ENCODE measurements at places on chromosomes 13 and 19.

DNA sequence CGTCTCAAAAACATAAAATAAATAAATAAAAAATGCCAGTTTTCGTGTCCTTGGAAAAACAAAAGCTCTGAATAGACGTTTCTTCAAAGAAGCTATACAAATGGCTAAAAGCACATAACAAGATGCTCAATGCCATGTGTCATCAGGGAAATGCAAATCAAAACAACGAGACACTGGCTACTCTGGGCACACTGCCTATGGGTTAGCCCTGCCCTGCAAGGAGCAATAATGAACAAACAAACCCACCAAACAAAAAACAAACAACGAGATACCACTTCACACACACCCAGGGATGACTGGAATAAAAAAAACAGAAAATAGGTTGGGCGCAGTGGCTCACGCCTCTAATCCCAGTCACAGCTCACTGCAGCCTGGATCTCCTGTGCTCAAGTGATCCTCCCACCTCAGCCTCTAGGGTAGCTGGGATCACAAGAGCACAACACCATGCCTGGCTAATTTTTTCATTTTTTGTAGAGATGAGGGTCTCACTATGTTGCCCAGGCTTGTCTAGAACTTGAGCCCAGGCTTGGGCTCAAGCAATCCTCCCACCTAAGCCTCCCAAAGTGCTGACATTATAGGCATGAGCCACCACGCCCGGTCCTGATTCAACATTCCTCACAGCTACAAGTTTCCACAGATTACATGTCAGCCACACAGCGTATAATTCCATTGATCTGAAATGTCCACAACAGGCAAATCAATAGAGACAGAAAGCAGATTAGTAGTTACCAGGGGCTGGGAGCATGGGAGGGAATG lies 15.5 kb upstream of the ISYNA1 start:
- no peak for DNase-seq

GRCh38 chr13:45195421-45195820 lies 5.4 kb downstream of the KCTD4 start:
- no peak for DNase-seq

DNA sequence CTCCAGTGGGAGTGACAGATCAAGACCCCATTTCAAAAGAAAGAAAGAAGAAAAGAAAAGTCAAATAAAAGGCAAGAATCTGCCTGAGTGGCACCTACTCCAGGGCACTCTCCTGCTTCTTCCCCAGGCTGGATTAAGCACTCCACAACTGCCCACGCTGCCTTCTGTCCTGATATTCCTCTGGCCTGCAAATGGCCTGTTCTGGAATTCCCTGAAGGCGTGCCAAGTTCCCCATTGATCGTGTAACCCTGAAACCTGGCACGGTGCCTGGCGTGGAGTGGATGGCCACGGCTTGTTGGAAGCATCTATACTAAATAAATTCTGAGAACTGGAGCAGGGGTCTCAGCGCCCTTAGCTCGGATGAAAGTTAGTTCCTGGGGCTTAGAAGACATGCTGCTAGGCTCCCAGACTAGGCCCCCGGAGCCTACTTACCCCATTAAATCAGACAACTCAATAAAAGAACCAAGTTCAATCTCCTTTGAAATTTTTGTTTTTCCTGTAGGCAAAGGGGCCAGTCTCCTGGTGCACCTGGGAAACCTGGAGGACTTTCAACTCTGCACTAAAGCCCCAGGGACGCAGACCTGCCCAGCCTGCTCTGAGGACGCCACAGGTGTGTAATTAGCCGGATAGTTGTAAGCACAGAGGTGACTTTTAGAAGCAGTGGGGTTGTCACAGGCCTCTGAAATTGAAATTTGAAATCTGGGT lies 21.9 kb downstream of the ANKRD27 start:
- DNase-seq = no peak

DNA sequence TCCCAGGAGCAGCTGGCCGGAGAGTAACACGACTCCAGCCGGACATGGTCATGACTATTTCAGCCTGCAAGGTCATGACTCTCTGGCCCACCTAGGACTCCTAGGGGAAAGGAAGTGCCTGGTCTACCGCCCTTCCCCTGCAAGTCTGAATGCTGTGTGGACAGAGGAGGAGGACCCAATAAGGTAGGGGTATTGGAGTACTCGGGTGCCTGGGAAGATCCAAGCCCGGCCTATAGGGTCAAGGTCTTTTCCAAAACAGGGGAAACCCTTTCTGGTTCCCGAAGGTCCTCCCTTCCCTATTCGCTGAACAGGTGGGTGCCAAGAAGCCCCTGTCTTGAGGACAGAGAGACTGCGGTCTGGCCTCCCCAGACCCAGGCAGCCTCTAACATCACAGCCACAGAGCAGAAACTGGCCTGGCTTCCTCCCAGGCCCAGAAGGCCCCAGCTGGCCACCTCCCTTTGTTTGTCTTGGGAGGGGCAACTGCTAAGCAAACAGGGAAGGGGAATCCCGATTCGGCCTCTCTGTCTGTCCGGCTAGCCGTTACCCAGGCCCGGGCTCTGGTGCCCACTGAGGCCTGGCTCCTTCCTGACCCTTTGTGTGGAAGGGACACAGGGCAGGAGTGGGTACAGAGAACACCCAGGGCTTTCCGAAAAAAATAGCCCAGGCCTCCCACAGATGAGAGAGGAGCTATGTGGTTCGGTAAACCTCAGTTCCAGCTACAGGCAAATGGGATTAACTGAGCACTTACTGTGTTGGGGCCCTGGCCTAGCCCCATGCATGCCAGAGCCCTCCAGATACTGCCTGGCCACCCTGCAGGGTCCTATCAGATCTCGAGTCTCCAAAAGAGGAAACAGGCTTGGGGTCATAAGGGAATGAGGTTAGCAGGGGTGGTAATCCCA lies 5.2 kb upstream of the GRAMD1A start:
- no peak for DNase-seq

DNA sequence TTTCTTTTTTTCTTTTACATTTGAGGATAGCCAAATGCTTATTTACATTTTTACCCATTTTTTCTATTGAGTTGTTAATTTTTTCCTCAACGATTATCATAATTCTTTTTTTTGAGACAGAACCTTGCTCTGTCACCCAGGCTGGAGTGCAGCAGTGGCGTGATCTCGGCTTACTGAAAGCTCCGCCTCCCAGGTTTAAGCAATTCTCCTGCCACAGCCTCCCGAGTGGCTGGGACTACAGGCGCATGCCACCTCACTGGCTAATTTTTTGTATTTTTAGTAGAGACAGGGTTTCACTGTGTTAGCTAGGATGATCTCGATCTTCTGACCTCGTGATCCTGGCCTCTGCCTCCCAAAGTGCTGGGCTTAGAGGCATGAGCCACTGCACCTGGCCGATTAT lies 208.7 kb downstream of the LIG4 start:
- no peak for DNase-seq

DNA sequence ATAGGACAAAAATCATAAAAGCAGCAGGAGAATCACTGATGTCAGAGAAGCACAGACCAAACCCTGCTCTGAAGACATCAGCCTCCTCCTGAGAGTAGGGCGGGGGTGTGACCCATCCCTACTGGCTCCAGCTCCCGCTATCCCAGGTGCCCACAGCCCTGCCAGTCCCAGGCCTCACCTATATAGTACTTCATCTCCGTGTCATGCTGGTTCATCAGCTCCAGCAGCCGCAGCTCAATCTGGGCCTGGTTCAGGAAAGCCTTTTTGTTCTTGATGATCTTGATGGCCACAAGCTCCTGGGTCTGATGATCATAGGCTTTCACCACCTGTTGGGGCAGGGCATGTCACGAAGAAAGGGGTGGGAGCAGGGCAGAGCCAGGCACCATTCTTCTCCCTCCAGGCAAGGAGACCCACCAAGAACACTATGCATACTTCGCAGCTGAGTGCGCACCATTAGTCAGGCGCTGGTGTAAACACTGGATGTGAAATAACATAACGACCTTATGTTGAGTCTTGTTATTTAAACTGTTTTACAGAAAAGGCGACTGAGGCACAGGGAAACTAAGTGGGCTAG lies 4.2 kb downstream of the DYRK1B start:
- no peak for DNase-seq

GRCh38 chr19:42366673-42367072 lies 23.4 kb downstream of the CNFN start:
- no peak for DNase-seq

DNA sequence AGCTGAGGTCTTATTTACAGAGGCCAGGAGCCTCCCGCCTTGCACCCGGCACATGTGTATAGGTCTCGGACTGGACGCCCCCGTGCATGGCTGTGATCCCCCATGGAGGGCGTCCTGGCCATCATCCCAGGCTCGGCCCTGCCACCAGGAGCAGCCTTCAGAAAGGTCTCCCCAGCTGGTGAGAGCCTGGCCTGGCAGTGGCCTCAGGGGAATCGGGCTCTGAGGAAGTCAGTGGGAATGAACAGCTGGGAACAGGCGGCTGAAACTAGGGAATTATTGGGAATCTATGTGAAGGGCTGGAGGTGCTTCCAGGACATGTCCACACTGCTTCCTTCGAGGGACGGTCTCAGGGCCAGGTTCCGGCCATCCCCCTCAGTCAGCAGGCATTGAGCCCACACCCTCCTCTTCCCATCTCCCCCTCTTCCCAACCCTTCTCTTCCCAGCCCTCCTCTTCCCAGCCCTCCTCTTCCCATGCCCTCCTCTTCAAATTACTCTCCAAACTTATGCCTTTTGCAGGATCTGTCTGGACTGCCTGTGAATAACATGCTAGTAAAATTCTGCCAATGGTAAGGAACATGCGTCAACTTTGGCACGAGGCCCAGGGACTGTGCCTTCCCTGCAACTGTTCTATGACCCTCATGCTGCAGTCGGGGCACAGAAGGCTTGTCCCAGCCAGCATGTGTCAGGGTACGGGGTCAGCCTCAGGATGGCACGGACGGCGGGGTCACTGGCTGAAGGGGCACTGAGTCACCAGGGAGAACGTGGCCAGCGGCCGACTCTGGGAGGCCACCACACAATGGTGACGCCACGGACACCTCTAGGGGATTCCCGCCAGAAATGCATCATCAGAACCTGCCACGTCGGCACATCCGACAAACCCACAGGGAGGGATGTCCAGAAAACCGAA lies 24.2 kb upstream of the C13orf46 start:
- no peak for DNase-seq

- DNase-seq = no peak
These were observed 2.3 kb downstream of the HTR2A start for GRCh38 chr13:46894568-46894967.

GRCh38 chr19:46995492-46995891 lies 24.1 kb upstream of the NPAS1 start:
- DNase-seq = no peak

- DNase-seq = no peak
These were observed 6.9 kb downstream of the SLC39A3 start for GRCh38 chr19:2732883-2733282.

- no peak for DNase-seq
These were observed 859 bp downstream of the ZNF568 start for GRCh38 chr19:36916991-36917390.

DNA sequence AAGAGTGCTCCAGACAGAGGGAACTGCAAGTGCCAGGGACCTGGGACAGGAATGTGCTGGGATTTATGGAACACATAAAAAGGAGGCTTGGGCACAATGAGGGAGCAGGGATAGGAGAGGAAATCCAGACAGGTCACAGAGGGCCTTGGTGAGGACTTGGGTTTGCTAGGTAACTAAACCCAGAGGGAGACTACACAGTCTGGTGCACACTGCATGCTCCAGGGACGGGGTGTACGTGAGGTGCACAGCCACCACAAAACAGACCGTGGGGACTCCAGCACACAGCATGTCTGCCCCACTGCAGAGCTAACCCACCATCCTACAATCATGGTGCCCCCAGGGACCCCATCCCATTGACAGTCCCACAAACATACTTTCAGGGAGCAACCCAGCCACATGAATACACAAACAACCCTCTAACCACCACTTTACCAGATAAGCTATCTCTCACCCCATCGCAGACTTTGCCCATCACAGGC lies 5.5 kb upstream of the ZFP36 start:
- no peak for DNase-seq

DNA sequence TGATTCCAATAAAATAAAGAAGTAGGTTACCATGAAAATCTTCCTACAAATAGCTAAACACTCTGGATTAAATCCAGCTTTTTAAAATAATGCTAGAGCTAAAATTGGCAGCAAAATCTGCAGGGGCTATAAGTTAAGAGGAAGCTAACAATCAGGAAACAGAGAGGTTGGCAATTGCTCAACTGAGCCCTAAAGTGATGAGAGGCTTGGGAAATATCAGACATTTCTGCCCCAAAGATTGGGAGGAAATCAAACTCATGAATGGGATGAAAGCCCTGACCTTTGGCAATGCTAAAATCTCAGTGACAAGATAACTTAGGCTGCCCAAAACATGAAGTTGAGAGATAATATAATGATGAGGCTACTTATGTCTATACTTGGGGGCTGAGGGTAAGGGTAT lies 1437.9 kb downstream of the EFNB2 start:
- DNase-seq = no peak

- DNase-seq = no peak
These were observed 230.1 kb downstream of the NHLRC3 start for GRCh38 chr13:39268398-39268797.

DNA sequence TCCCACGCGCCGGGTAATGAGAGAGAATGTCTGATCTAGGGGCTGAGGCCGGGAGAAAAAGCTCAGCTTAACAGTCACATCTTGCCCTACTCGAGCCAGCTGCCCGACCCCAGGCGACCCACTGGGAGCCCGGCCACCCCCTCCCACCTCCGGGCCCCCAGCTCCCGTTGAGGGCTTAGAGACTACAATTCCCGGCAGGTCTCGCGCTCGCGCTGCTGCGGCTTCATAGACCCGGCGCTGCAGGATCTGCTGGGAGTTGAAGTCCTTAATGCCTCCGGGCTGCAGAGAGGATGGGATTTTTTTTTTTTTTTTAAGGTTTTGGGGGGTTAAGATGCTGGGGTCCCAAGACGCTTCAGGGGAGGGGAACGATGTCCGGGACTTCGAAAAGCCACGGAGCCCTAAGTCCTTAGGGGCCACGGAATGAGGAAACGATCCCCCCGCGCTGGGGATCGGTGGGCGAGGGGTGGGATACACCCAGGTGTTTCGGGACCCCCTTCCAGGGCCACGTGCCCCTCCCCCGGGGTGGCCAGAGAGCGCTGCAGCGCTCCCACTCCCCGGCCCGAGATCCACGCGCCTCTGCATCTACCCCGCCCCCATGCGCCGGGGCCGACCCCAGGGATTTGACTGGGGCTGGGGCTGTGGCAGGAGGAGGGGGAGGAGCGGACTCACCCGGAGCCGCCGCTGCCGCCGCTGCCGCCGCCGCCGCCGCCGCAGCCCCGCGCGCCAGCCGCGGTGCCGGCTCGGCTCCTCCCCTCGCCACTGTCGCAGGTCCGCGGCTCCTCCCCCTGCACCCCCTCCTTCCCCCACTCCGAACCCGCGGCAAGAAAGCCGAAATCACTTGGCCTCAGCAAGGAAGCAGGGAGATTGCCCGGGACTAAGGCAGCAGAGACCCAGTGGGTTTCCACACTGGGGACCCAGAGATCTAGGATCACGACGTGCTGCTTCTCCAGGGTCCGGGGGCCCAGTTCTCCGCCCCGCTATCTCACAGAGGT lies at the start of gene SYT3:
Gene SYT3 (minus strand): TSS at position 761 of the 992 bp plus-strand sequence. CDS start 2,470 bp downstream, outside the sequence.
- DNase-seq = no peak

GRCh38 chr13:83168590-83168989 lies 713.7 kb downstream of the SLITRK1 start:
- DNase-seq = no peak

GRCh38 chr13:42137856-42138537 lies 89.5 kb downstream of the DGKH start:
- DNase-seq = no peak

GRCh38 chr13:101202590-101202989 lies 213.7 kb downstream of the NALCN start:
- DNase-seq = no peak

- no peak for DNase-seq
These were observed 2213.9 kb upstream of the PCDH20 start for GRCh38 chr13:63629591-63629990.

GRCh38 chr13:21405309-21405708 lies 53.8 kb downstream of the ZDHHC20 start:
- no peak for DNase-seq
